GM23248 (cell line): ENCODE measurements at places on chromosomes 7 and 10. TPM values are rescaled to one million over a fixed set of nuclear protein-coding genes. Genes with fewer than 3 reads are reported as not detected.

- no peak for DNase-seq
Measured at GRCh38 chr7:1926908-1927306, 256.8 kb downstream of the ELFN1 start.

- DNase-seq: peak; percentile 66
Measured at GRCh38 chr10:124539935-124540641, 78.5 kb downstream of the LHPP start.

PTPRE gene
- total RNA-seq: 2.7 and 3.0 TPM in 2 replicates

- no peak for DNase-seq
Measured at GRCh38 chr10:123096452-123096851, 39.3 kb upstream of the HMX3 start.

AEBP1 gene
- total RNA-seq: 53.0 and 63.2 TPM in 2 replicates

- peak; percentile 85 for DNase-seq
Measured at GRCh38 chr7:120988591-120989256, at the start of gene CPED1. Gene CPED1, plus strand, starts transcription at chr7:120988711. Its CDS starts 911 bp downstream, at chr7:120989622.

DNA sequence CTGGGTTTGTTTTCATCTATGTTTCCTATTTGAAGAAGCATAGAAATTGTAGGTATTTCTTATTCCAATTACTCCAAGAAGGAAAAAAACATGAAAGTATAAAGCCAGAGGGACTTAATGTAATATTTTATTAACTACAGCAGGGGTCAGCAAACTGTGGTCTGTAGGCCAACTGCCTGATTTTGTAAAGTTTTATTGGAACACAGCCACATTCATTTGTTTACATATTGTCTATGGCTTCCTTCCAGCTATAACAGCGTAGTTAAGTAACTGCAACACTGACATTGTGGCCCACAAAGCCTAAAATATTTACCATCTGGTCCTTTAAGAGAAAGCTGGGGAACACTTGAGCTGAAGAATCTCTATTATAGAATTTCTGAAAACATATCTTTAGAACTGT lies 306.2 kb downstream of the BICC1 start:
- peak; percentile 32 for DNase-seq

DNA sequence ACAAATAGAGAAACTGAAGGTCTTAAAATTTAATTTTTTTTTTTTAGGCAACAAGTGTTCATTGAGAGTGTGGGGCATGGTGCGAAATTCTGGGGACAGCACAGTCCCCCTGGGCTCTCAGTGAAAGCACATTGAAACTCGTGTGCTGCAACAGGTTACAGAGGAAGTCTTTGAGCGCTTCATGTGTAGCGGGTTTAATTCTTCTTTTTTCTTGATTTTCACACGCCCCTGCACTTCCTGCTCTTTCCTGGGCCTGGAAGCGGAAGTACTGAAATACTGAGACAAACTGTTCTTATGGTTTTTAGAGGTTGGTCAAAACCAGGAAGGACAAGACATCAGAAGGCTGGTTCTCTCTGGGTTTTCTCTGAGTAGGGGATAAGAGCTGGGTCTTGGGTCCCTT lies 203.5 kb downstream of the PTEN start:
- DNase-seq: no peak

- peak; percentile 41 for DNase-seq
Measured at GRCh38 chr10:71128311-71128980, 83.9 kb upstream of the UNC5B start.

BMPR1A gene
- total RNA-seq: 35.5 and 41.7 TPM in 2 replicates

MYL10 gene
- not detected in 2 replicates for total RNA-seq

CPA4 gene
- total RNA-seq: 8.6 and 16.7 TPM in 2 replicates

COL26A1 gene
- total RNA-seq: 1.6 TPM in 1 of 2 replicates, not detected in the other

- DNase-seq: no peak
Measured at GRCh38 chr7:22116451-22117030, 170.8 kb upstream of the CDCA7L start.

DNA sequence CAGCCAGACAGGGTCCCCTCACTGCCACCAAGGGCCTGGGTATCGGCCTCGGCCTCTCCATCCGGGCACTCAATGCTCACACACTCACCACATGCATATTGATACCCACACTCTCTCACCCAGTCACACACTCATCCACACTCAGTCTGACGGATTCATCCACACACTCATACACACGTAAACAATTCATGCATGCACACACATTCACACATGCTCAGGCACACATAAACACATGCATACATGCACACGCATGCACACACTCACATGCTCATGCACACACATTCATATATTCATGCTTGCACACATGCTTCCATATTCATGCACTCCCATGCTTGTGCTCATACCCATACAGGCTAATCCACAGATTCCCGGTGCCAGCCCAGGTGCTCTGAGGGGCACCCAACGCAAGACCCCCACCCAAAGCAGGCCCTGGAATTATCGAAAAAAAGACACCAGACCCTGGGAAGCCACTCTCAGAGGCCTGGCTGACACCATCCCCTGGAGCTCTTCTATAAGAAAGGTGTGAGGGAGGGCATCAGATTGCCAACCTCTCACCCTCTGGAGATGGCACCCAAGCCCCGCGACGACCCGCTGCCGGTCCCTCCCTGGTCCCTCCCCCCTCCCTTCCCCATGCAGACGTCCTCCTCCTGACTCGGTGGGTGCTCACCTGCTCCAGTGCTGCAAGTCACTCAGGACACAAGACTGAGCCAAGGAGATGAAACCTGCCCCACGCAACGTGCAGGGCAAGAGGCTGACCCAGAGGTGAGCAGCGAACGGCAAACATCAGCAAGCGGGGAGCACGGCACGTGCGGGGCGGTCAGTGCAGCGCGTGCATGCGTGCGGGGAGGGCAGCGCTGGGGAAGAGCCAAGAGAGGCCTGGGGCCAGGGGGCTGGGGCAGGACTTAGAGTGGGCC lies 15.2 kb downstream of the STK32C start:
- no peak for DNase-seq

DNA sequence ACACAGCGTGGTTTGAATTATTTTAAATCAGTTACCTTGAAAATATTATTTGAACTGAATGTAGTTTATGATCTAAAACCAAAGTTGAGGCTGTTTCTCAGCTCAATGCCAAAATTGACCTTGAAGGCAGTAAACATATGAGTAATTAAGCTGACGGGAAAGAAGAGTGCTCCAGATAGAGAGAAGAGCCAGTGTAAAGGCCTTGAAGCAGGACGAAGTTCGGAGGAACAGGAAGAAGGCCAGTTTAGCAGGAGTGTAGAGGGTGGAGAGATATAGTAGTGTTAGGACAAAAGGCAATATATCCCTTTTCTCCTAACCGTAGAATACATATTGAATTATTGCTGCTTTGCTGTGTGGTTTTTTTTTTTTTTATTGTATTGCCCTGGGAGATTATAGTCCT lies 63.2 kb downstream of the CYP51A1 start:
- no peak for DNase-seq

- DNase-seq: no peak
Measured at GRCh38 chr7:28579571-28579970, 167.3 kb downstream of the CREB5 start.

GRCh38 chr7:75536491-75536890 lies 44.4 kb downstream of the SPDYE5 start:
- DNase-seq: no peak

PPP1R17 gene
- total RNA-seq: not detected in 2 replicates

- DNase-seq: no peak
Measured at GRCh38 chr7:117946151-117946633, 73.0 kb upstream of the CTTNBP2 start.

GRCh38 chr7:142560166-142560565 lies 189.1 kb upstream of the PRSS1 start:
- peak; percentile 48 for DNase-seq

DNA sequence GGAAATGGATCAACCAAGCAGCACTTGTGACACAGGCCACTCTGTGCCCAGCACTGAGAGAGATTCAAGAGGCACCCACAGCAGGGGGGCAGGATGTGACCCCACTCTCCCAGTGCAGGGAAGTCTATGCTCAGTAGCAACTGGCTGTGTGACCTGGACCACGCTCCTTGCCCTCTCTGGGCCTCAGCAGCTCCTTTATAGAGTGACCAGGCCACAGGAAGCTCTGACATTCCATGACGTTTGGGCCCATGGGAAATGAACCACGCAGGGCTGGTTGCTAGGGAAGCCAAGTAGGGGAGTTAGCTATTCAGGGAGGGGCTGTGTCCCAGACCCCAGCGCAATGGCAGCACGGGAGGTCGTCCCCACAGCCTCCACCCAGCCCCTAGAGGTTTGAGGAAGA lies 232.6 kb downstream of the USP6NL start:
- DNase-seq: no peak

HOXA1 gene
- total RNA-seq: 0.89 and 0.97 TPM in 2 replicates

DNA sequence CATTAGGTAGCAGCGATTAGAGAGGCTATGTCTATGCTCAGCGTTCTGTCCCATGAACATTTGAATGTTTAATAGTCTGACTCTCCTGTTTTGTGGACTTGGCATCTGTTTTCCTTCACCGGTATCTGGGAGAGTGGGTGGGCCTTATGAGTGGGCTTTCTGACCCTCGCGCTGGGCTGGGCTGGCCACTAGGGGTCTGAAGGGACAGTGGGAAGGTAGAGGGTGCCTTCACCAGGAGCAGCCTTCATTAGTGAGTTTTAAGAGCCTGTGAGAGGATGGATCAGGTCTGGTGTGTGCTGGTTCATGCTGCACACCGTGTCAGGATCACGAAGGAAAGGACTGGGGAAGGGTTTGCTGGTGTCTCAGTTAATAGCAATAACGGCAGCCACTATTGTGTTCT lies 33.4 kb downstream of the DCLRE1A start:
- no peak for DNase-seq

ANXA11 gene
- 116 and 121 TPM in 2 replicates for total RNA-seq

- peak; percentile 42 for DNase-seq
Measured at GRCh38 chr10:26468700-26469099, 30.6 kb downstream of the APBB1IP start.

- no peak for DNase-seq
Measured at GRCh38 chr10:73875139-73875475, 752 bp upstream of the CAMK2G start.

DNA sequence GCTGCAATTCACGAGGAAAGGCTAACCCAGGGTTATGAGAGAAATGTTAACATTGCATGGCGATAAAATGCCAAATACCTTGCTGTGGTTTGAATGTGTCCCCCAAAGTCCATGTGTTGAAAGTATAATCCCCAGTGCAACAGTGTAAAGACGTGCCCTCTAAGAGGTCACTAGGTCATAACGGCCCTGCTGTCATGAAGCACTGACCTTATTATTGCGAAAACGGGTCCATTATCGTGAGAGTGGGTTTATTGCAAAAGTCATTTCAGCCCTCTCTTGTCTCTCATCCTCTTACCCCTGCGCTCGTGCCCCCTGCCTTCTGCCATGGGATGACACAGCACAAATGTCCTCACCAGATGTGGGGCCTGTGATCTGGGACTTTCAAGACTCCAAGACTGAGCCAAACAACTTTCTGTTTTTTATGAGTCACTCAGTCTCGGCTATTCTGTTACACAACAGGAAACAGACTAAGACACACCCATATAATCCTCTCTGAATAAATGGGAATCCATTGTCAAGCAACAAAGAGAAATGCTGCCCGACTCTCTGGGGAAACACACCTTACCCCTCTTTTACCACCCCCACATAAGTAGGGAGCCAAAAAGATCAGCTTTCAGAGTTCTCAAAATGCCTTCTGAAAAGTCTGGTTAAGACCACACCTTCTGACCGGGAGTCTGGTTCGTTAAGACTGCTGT lies 73.1 kb upstream of the UCN3 start:
- peak; percentile 94 for DNase-seq

- DNase-seq: no peak
Measured at GRCh38 chr7:3908153-3908552, 607.1 kb downstream of the SDK1 start.

GRCh38 chr7:46153951-46154787 lies 233.1 kb upstream of the IGFBP3 start:
- peak; percentile 45 for DNase-seq

MALSU1 gene
- 66.0 and 96.1 TPM in 2 replicates for total RNA-seq

AFAP1L2 gene
- not detected in 2 replicates for total RNA-seq

MYO1G gene
- total RNA-seq: not detected in 2 replicates

DNA sequence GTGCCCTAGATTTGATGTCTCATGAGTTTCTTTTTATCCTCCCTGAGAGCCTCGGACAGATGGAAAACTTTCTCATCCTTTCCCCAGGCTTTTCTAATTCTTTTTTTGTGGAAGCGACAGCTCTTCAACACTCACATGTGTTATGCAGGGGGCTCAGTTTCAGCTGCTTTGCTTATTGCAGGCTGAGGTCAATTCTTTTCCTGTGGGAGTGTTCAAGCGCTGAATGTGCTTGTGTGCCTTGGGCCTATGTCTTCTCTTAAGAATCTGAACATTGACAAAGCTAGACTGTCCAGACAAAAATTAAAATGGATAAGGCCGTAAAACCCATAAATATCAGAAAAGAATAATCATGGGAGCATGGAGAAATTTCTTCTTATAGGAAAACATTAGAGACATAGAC lies 125.2 kb upstream of the STEAP4 start:
- no peak for DNase-seq

KLF14 gene
- total RNA-seq: 0.11 TPM in 1 of 2 replicates, not detected in the other

NPSR1 gene
- total RNA-seq: not detected in 2 replicates

CXCL12 gene
- 341 and 364 TPM in 2 replicates for total RNA-seq

GRCh38 chr10:27819781-27820531 lies 74.3 kb upstream of the MKX start:
- DNase-seq: peak; percentile 76

DNA sequence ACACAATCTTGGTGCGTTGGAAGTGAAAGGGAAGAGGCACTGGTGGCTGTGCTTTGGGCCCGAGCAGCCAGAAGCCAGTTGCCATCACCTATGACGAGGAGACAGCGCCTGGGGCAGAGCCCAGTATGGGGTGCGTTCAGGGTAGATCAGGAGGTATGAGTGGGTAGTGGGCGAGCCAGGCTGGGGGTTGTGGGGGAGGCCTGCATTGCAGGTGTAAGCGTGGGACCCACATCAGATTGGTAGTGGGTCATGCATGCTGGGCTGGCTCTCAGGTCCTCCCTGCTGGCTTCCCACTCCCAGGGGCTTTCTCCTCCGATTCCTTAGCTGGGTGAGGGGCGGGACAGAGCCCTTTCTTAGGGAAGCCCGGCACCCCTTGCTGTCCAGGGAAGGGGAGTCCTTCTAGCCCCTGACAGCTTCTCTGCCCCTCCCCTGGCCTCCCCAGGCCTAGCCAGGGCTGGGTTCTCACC lies 445 bp upstream of the PVRIG start:
- DNase-seq: no peak

DNA sequence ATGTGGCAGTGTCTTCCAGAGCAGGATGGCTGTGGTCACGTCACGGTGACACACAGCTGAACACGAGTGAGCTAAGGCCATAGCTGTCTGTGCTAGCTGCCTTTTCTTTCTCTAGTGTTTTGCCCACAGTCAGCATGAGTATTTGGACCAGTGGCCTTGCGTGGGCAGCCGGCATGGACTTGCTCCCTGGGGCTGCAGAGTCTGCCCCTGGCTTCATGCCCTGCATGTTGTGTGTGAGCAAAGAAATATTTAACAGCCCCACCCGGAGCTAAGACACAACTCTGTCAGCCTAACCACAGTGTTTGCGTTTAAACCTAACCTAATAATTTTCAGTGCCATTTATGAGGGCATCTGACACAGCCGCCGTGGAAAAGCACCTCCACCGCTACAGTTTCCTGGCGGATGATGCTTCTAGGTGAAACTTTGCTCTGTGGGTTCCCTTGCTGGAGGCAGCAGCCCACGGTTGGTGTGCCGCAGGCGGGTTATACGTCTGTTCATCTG lies 14.6 kb downstream of the CHST12 start:
- peak; percentile 96 for DNase-seq

- DNase-seq: no peak
Measured at GRCh38 chr10:130454543-130455000, 318.4 kb downstream of the GLRX3 start.

OPN4 gene
- not detected in 2 replicates for total RNA-seq

- DNase-seq: no peak
Measured at GRCh38 chr7:154638286-154638685, 364.6 kb downstream of the PAXIP1 start.
